ENCODE measurements at places on chromosomes 7 and 10.

DNA sequence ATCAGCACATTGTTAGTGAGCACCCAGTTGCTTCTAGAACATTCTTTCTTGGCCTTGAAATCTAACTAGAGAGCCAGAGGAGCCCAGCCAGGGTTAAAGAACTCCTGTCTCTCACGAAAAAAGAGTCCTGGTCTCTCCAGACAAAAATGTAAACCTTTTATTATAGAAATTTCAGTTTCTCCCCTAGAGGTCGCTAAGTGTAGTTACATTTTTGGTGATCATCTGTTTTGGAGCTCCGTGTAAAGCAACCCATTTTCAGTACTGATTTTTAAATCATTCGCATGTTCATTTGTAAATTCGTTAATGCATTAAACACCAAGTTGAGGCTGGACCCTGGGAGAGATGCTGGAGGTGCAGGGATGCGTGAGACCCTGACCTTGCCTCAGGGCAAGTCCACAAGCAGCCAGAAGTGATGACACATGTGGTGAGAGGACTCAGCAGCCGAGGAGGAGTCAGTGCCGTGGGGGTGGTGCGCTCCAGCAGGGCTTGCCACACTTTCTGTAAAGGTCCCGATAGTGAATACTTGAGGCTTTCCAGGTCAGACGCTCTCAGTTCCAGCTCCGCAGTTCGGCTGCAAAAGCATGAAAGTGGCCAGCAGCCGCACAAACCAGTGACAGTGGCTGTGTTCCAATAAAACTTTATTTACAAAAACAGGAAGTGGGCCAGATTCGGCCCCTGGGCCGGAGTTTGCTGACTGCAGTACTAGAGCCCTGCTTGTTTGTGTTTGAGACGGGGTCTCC, 578.6 kb upstream of the FOXK1 start:
- DNase-seq = no peak

DNA sequence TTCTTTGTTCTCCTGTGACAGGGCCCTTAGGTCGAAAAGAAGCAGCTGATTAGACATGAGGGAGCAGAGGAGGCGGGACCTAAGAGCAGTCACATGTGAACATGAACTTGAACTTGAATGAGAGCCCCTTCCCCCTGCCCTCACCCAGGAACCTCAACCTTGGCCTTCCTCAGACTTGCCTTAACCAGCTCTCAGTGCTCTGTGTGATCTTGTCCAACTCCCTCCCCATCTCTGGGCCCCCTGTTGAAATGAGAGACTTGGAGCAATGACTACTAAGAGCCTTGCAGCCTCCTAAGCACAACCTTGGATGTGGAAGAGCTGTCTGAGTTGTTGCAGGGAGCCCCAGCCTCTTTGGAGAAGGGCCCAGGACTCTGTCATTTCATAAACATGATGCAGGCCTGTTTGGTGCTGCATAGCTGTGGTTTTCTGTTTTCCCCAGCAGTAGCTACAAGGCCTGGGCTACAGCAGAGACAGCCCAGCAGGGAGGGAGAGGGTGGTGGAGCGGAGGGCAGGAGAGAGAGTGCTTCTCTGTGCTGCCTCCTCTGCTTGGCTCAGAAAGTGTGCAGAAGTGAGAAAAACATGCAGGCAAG, 123.9 kb upstream of the ZMIZ1 start:
- DNase-seq = no peak

- peak; percentile 81 for DNase-seq
Measured at GRCh38 chr7:129741743-129742213, 130.3 kb downstream of the NRF1 start.

- no peak for DNase-seq
Measured at GRCh38 chr7:41889472-41889871, 186.6 kb upstream of the INHBA start.

- DNase-seq = no peak
Measured at GRCh38 chr7:40516376-40516775, 381.6 kb downstream of the SUGCT start.

DNA sequence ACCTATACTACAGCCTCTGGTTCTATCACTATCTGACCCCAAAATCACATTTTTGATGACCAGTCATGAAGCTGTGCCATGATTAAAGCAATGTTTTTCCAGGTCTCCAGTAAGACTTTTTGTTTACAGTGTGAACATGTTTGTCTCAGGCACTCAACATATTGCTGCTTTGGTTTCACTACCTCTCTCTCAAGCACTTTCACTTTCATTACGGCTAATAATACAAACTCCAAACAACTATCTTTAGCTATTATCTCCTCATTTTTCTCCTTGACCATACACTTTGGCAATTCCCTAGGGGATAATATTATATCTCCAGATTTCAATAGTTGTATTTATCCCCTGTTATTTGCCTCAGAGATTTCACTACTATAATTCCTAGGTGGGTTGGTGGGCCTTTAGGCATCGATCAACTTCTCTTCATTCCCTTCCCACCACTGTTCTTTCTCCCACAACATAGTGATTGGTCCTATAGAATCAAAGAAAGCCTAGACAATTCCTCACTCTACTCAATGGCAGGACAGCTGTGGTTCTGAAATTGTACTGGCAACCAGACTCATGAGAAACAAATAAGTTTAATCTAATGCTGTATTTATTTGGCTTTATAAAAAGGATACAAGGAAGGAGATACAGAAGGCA, 261.4 kb upstream of the ZWINT start:
- peak; percentile 1 for DNase-seq

- no peak for DNase-seq
Measured at GRCh38 chr7:38504684-38505083, 126.5 kb downstream of the AMPH start.

- DNase-seq = no peak
Measured at GRCh38 chr7:46179061-46179610, 258.1 kb upstream of the IGFBP3 start.

GRCh38 chr10:73888514-73888913, 14.2 kb upstream of the CAMK2G start:
- DNase-seq = no peak

DNA sequence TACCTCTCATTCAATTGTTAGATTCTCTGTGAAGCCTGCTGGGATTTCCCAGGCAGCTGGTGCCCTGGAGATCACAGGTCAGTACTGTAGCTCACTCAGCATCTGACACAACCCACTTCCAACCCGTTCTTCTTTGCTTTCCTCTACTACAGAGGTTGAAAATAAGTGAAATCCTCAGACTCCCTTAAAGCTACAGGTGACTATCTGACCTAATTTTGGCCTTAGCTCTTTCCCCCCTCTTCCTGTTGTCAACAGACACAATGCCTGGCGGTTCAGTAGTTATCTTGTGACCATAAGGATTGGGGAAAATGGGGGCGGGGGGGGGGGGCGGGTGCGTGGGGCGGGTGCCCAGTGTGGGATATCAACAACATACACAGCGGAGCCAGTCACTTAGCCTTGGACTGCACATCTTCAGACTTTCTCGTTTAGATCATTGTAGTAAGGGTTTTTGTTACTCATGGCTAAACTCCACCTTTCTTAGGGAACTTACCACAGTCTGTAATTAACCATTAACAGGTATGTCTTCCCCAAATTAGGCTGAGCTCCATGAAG, 37.8 kb downstream of the MTPN start:
- no peak for DNase-seq

DNA sequence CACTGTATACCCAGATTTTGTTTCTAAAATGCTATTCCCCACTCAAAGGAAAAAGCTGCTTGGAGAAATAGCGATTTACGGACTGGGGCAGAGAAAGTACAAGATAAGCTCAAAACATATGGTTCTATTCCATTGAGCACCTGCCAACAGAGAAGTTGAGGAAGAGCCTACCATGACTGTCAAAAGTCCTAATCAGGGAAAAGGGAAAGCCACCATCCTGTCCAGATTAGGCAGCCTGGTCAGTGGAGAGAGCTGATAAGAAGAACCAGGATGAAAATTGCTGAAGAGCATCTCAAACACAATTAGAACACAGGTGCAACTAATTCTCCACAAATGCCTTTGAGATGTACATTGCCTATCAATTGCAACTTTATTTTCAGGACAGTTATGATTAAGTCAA, 104.1 kb downstream of the MYOF start:
- no peak for DNase-seq

DNA sequence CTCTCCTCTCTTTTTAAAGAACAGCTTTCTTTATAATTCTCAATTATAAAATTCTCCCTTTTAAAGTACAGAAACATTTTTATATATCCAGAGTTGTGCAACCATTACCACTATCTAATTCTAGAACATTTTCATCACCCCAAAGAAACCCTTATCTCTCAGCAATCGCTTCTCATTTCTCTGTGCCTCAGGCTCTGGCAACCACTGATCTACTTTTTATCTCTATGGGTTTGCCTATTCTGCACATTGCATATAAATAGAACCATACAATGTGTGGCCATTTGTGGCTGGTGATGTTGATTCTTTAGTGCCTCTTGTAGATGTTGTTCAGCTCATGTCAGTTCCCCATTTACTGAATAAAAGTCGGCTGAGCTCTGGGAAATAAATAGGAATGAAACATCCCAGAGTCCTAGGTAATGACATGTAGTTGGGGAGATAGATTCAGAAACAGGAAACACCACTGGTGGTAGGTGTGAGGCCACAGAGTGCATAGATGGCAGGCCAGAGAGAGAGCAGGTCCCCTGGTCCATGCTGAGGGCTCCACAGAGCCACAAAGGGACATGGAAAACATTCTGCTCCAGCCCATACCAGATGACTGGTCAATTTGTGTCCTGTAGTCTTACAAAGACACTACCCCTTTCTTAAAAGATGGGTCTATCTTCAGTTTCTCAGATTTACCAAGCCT, 126.5 kb downstream of the PLPP4 start:
- DNase-seq = no peak

- no peak for DNase-seq
Measured at GRCh38 chr7:8221101-8221495, 40.9 kb downstream of the ICA1 start.

GRCh38 chr10:64813391-64813790, 1292.2 kb downstream of the REEP3 start:
- no peak for DNase-seq

DNA sequence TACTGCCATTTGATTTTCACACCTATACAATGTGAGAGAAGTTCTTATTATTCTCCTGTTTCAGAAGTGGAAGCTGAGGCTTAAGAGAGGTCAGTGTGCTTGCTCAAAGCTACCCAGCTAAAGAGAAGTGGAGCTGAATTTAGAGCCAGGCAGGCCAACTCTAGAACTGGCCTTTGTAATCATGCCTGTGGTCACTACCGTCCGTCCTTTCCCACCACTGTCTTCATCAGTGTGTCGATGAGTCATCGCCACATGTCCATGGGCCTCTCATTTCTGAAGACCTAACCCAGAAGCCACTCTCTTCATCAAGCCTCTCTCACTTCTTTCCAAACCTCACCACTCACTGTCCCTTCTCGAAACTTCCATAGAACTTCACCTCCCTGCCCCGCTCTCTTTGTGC, 237.8 kb downstream of the KIAA1217 start:
- no peak for DNase-seq

DNA sequence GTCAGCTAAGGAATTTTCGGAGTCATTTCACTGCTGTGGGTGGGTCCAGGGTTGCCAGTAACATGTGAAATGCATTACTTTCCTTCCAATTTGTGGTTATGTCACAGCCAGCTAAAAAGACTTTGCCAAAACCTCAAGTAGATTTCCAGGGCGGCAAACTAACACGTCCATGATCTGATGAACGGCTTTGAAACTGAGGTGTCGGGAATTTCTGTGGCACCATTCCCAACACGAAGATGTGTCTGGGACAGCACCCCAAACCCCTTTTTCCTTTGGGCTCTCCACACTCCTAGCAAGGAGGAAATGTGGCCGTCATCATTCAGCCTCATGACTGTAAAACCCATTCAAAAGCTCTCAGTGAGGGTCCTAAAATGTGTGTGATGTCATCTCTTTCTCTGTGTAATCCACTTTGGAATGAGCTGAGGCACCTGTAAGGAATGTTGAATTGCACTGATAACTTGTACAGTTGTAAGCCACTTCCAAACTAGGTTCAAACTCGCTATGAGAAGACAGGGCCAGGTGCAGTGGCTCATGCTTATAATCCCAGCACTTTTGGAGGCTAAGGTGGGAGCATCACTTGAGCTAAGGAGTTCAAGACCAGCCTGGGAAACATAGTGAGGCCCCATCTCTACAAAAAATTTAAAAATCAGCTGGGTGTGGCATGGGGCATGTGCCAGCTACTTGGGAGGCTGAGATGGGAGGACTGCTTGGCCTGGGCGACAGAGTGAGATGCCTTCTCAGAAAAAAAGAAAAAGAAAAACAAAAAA, 146.1 kb upstream of the FRMD4A start:
- DNase-seq = no peak

DNA sequence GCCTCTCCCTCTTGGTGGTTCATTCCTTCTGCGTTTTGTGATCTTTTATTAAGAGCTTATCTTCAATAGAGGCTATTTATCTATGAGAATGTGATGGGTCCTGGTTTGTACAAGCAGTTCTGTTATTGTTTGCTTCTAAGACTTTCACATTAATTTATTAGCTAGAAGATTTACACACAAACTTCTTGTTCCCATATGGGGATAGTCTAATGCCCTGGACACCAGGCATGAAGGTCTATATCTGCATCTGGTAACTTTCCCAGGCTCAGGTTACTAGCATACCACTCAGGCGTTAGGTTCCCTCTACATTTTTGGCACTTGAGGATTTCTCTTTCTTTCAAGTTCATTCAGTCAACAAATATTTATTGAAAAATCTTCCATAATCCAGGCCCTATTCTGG, 7.7 kb downstream of the XPNPEP1 start:
- DNase-seq = no peak

DNA sequence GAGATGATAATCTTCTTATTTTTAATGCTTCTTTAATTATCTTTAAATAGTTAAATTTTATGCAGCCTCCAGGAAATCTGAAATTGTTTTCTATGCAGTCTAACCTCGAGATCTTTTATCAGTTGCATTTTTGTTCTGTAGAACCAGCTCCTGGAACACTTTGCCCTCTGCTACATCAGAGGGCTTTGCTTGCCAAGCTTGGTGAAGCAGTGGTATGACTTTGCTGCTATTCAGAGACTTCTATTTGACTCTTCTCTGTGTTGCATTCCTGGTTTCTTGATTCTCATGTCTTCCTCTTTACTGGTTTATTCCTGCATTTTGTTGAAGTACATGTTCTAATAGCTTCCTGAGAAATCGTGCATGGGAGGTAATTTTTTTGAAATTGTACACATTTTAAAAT, 163.7 kb upstream of the TMEM229A start:
- DNase-seq = no peak

- DNase-seq = peak; percentile 86
Measured at GRCh38 chr10:79242620-79243152, 104.6 kb upstream of the PPIF start.

DNA sequence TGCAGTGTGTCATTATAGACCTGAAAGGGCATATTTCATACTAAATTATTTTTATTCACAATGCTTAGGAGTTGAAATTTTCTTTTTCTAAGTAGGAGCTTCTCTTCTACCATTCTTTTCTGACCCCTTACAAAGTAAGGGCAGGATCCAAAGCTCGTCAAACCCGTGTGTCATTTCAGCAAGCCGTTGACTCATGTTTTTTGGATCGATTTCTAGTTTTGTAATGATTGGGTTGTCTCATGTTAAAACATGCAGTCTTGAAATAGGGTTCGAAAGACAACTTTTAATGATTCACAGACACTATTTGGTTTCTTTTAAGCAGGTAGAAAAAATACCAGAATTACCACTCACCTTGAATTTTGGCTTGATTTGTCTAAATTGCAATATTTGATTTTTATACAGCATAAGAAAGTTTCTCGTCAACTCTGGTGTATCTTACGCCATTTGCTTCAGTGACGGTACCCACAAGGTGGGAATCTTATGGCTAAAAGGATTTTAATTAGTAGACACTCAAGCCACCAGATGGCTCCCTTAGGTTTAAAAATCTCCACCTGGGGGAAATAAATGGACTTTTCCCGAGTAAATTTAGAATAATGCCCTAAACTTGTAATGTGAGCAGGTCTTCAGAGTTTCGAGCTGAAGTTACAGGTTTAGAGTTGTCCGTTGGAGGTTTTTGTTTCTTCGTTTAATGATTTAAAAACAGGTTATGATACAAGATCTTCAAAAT, 283.4 kb downstream of the CCDC3 start:
- no peak for DNase-seq
